ENCODE measurements at places on chromosomes 1 and 21.
A peak's percentile ranks its signal among the peaks of the same experiment; 100 is the strongest.

- peak; percentile 1 for DNase-seq
Measured at GRCh38 chr1:5156416-5157120, 502.2 kb downstream of the AJAP1 start.

- DNase-seq = peak; percentile 13
Measured at GRCh38 chr1:107963601-107964335, 1.2 kb downstream of the VAV3 start.

DNA sequence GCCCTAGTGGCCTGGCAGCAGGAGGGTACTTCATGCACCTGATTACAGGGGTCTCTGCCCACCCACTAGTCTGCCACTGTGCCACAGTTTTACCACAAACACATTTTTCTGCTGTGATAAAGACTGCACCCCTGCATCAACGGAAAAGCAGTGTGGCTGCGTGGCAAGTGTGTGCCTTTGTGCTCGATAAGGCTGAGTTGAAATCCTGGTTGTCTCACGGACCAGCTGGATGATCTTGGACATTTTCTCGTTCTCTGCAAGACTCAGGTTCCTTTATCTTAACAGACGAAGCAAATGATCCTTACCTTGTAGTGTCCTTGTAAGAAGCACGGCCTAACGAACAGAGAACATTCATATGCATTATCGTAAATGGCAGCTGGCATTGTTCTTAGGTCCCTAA is 10.2 kb downstream of the GRHL3 start:
- DNase-seq = no peak

GRCh38 chr1:226444901-226445300 is 37.0 kb upstream of the PARP1 start:
- DNase-seq = no peak

- peak; percentile 74 for DNase-seq
Measured at GRCh38 chr1:39409055-39409816, 82.2 kb upstream of the BMP8A start.

DNA sequence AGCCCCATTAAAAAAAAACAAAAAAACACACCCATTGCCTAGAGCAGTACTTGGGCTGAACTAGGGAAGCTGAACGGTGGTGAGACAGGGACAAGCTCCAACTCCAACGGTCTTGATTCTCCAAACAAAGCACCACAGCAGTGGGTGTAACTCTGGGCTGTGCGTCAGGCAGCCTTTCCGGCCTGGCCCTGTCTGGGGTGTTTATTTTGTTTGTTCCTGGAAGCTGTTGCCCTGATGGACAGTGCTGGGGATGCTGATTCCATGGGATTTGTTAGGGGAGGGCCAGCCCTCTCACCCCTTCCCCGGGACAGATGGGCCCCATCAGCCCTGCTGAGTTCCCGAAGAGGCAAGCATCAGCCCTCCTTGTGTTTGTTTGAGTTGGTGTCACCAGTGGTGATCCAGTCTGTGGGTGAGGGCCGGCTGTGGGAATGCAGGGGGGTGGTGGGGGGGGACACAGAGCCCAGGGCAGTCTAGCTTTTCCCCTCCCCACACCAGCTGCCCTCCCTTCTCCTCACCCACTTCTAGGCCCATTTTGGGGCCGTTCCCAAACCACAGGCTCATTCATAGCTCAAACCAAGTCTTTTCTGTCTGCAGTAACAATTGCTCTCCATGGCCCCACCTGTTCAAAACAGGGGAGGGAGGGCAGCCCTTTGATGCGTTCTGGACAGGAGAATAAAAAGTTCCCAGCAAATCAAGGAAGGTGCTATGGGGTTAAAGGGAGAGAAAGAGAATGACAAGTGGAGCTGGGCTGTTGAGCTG is 4.5 kb downstream of the WNT2B start:
- DNase-seq = no peak

- DNase-seq = no peak
Measured at GRCh38 chr1:208164609-208165008, 79.6 kb downstream of the PLXNA2 start.

Measured in umbilical cord (tissue), 2 donors.